Neural crest cell (in vitro differentiated cells): ENCODE measurements at places on chromosomes 12 and 14.

- no peak for DNase-seq
Observed at GRCh38 chr14:52269982-52270381, 2.5 kb downstream of the PTGDR start.

DNA sequence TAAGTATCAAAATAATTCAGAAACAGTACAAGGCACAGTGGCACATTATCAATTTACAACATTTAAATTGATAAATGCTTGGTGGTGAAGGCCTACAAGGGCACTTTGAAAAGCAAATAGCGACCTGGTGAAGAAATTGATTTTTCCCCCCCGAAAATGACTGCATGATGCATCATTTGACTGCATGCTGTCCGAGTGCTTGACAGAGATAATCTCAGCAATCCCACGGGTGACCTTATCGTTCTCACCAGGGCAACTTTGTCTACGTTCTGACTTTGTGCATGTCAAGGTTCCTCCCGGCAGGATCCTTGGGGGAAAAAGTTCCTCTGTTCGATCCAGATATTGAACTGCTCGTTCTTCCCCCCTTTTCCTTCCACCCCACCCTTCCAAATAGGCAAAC lies 384.8 kb downstream of the EGLN3 start:
- no peak for DNase-seq

- no peak for DNase-seq
Observed at GRCh38 chr14:79542121-79542520, 669.2 kb downstream of the DIO2 start.

DNA sequence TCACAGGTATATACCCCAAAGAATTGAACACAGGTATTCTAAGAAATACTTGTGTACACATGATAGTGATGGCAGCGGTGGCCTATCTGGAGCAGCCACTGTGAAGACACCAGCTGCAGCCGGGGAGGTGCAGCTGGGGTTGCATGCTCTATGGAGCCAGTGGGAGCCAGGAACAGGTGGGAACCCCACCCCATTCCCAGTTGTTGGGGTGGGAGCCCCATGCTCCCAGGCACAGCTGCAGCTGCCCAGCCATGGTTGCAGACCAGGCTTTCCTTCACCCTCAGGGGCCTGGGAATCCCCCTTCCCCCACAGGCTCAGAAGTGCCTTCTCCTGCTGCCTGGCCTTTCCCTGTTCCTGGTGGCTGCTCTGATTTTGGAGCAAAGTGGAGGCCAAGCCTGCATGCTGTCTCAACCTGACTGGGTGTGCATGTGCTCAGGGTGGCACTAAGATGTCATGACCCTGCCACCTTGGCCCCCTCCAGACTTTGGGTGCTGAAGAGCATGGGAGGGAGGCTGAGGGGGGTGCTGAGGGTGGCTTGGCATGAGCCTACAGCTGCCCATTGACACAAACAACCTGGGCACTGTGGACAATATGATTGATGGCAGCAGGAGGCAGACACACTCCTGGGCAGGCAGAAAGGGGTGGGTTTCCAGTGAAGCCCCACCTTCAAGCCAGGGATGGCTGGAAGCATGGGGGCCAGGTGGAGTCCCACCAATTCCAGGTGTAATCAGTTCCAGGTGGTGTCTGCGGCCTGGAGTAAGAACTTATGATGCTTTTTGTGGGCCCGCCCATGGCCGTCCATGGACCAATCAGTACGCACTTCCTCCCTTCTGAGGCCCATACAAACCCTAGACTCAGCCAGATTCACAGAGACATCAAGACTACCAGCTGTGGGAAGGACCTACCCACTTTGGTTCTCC lies 234.7 kb downstream of the ADGRD1 start:
- no peak for DNase-seq

DNA sequence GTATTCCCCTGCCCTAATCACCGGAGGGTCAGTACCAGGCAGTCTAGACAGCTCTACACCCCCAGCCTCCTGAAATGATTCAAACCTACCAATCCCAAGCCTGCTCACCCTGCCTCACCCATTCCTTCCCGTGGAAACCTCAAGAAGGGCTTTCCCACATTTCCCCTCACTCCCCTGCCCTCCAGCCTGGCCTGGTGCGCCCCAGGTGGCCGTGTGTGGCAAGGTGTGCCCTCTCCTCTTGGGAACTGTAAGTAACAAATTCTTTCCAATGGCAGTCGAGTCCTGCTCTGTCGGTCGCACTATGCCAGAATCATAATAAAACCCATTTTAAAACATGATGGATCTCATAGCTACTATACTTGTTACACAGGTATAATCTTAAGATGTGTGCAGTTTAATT lies 13.9 kb upstream of the DEGS2 start:
- no peak for DNase-seq

GRCh38 chr12:116471544-116471943 lies 87.6 kb upstream of the MAP1LC3B2 start:
- no peak for DNase-seq

DNA sequence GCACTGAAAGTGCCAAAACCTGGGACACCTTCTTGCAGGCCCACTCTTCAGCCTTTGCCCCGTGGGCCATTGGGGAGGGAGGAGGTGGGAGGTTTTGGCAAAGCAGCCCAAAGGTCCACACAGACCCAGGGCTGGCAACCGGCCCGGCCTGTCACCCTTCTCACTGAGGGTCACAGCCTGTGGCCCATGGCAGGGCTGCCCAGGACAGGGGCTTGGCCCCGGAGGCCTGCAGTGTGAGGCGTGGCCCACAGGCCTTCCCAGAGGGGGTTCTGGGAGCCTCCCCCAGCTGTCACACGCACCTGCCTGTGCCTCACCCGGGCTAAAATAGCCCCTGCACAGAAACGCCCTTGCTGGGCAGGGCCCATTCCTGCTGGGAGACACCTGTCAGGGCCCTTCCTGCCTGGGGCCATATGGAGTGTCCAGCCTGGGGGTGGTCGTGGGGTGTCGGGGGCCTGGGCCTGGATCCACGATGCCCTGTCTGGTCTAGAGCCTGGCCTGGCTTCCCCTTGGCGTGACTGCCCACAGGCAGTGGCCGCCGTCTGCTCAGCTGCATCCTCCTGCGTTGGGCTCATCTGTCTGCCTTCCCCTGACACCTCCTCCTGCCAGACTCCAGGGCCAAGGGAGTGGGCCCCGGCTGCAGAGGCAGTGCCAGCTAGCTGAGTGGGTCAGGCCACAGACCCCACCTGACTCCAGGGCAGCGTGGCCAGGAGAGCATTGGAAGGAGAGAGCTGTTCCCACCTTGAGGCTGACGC lies 19.2 kb downstream of the PACS2 start:
- DNase-seq = no peak

DNA sequence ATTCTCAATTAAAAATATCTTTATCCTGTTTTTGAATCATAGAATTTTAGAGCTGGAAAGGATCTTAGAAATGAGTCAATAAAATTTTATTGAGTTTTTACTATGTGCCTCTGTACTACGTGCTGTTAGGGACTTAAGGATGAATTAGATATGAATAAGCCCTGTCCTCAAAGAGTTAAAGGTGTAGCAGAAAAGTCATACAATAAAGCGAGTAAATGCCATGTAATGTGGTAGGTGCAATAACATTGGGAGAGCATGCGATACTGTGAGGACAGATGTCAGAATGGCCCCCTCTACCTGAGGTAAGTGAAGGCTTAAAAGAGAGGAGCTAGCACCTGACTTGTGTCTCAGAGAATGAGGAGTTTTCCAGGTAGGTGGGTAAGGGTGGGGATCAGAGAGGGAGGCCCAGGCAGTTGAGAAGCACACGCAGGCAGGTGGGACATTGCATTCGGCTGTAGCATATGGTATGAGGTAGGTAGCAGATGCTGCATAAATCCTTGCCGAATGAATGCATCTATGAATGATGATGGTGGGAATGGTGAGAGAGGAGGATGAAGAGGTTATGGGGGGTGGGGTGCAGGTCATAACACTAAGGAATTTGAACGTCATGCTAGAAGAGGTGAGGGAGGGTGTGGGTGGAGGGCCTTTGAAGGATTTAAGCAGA lies 35.4 kb upstream of the ATP23 start:
- DNase-seq = no peak

DNA sequence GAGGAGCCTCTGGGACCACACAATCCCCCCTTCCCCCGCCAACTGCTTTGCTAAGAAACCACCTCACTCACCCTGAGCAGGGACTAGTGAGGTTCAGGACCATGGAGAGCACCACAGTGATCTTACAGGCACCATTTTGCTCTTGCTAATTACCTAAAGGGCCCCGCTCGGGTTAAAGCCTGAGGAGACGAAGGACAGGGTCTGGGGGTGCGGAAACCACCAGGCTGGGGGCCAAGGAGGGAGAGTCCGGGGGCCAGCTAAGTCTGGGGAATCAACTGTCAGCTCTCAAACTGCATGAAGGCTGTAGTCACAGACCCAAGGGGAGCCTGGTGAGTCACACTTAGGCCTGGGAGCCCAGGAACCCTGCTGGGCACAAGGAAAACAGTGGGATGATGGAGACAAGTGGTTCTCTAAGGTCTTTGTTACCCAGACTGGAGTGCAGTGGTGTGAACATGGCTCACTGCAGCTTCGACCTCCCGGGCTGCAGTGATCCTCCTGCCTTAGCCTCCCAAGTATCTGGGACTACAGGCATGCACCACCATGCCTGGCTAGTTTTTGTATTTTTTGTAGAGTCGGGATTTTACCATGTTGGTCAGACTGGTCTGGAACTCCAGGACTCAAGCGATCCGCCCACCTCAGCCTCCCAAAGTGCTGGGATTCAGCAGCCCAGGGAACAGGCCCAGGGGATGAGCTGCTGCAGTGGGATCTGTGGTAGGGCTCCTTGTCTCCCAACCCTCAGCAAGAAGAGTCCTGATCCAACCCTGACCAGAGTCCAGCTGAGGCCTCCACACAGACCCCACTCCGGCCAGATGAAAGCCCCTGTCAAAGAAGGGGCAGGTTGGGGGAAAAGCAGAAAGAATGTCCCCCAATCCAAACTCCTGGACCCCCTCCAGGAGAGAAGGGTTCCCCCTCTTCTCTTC lies 98.8 kb downstream of the CALM1 start:
- DNase-seq = peak; percentile 77

GRCh38 chr14:75283162-75283832 lies 4.7 kb downstream of the FOS start:
- DNase-seq = no peak

DNA sequence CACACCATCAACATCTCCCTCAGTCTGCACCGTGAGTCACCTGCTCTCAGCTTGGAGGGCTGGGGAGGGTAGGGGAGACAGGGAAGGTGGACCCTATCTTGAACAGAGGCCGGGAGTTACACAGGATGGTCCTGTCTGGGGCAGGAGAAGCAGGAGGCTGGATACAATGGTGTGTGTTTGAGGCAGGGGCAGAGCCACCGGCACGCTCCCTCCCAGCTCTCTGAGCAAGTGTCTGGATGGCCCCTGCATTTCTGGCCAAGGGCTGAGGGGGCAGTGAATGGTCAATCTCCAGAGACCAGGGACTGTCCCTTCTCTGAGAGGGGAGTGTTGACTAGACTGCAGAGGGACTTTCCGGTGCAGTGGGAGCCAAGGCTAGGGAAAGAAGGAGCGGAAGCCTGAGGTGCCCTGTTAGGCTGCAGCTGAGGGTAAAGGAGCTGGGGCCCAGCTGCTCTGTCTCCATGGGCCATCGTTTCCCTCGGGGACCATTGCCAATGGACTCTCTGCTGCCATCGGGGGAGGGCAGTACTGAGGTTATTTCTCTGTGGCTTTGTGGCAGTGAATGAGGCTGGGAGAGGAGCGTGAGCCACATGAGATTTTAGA lies 1.9 kb downstream of the LRP1-AS start:
- no peak for DNase-seq

DNA sequence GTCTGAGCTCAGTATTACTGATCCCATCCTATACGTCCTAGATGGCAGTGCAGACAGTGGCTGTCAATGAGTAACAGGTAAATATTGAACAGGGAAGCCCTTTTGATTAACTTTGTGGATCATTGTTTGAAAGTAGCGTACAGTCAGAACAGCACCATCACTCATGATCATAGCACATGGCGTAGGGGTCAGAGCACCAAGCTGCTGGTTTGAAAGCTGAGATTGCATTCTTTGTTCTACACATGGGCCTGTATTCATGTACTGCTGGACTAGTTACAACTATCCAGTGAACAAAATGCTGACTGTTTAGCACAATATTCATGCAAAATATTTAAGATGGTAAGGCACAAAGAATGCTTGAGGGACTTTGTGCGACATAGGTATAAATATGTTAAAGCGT lies 131.8 kb downstream of the NPAS3 start:
- DNase-seq = no peak

GRCh38 chr12:12819752-12820311 lies 6.7 kb downstream of the DDX47 start:
- DNase-seq = no peak

GRCh38 chr12:75704664-75705063 lies 193.3 kb upstream of the KRR1 start:
- no peak for DNase-seq

DNA sequence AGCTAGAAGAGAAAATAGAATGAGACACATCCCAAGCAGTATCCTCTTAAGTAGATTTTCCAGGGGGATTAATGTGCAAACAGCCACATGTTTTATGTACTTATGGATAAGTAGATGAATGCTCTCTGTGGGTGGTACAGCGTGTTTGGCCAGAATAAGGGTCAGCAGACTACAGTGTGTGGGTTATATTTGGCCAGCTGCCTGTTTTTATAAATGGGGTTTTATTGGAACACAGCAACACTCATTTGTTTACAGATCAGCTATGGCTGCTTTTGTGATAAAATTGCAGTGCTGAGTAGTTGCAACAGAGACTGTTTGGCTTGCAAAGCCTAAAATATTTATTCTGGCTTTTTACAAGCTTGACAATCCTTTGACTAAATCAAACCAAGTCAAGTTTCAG lies 780.2 kb upstream of the SEL1L start:
- DNase-seq = no peak

DNA sequence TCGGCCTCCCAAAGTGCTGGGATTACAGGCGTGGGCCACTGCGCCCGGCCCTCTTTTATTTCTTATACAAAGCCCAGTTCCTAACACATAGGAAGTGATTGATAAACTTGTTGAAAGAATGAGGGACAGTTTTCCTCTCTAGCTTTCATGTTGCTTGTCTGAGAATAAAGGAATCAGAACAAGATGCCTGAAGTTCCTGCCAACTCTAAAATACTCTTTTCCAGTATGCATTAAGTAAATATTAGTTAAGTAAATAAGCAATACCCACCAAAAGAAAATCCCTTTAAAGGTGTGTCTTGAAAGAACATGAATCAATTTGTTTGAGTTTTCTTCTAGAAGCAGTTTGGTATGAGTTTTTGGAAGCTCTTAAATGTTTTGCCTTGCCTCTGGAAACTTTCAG lies 24.4 kb upstream of the CD27 start:
- no peak for DNase-seq

DNA sequence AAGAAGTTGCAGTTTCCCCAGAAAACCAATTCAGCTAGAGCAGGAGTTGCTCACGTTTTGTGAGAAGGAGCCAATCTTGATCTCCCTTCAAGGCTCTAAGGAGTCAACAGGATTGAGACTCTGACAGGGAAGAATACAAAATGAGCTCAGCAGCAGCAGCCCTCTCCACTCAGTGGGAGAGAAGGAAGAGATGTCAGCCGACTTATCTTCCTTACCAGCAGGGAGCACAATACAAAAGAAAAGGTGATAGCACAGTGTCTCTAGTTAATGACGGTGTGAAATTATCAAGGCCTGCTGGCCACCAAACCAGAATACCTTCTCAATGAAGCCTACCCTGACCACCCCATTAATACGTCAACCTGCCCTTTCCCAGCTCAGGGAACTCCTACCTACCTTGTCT lies 223.6 kb upstream of the TMPO start:
- DNase-seq = no peak
